ENCODE measurements at places on chromosomes 2 and 18.

GRCh38 chr2:68448671-68449653 lies 18.1 kb downstream of the FBXO48 start:
- no peak for DNase-seq

DNA sequence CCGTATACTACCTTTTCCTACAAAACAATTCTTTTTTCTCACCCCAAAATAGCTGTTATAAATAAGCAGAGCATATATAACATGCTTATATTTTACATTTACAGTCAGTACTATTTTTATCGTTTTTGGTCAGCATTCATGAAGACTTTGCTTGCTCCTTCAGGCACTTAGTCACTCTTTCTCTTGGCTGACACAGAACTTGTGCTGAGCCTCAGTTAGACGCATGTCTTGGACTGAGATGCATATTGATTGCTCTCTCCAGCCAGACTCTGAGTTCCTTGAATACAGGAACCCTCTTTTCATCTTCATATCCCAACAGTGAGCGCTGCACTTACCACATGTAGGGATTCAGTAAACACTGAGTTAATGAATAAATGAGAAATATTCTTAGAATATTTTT lies 158.3 kb downstream of the RTN4 start:
- no peak for DNase-seq

DNA sequence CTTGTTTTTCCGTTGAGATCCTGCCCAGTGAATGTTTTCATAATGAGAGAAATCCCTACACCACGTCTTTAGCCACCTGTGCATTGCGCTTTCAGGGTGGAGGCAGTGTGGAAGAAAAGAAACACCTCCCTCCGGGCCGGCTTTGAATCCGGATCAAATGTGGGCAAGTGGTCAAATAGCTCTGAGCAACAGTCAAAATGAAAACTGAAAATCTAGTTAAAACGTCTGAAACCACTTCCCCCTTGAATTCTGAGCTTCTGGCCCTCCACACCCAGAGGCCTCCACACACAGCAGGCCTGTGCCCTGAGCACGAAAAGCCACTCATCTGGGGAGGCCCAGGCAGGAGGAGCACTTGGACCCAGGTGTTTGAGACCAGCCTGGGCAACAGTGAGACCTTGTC lies 263.6 kb upstream of the SALL3 start:
- no peak for DNase-seq

DNA sequence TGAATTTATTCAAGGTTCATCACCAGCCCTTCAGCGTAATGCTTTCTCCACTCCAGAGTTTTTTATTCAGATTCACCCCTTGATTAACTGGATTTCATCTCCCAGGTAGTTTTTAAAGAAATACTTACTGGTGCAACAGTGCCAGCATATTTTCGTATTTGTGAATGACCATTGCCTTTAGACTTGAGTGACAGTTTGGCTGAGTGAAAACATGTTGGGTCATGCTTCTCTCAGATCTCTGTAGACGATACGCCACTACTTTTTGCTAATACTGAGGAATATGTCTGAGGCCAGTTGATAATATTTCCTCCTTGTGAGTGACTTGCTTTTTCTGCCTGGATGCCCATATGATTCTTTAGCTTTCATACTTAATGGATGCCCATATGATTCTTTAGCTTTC lies 51.5 kb downstream of the CYP26B1 start:
- DNase-seq, result no peak

DNA sequence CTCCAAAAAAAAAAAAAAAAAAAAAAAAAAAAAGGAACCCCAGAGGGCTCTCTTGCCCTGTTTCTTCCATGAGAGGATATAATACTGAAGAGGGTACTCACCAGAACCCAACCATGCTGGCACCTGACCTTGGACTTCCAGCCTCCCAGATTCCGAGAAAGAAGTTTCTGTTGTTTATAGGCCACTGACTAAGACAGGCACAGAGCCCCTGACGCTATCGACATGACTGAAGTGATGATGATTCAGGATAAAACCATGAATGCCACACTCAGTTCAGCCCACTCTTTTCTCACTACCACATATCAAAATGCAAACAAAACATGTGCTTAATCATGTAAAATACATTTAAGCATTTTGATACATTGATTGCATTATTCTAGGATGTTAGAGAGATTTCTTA lies 66.1 kb upstream of the CDCA7 start:
- peak; percentile 25 for DNase-seq

DNA sequence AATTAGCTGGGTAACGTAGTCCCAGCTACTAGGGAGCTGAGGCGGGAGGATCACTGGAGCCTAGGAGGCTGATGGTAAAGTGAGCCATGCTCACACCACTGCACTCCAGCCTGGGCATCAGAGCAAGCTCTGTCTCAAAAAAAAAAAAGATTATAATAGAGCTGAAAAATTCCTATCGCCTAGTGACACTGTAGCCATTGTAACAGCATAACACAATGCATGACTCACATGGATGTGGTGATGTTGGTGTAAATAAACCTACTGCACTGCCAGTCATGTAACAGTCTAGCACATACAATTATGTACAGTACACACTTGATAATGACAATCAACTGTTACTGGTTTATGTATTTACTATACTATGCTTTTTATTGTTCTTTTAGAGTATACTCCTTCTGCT lies 39.6 kb downstream of the MGAT4A start:
- no peak for DNase-seq

DNA sequence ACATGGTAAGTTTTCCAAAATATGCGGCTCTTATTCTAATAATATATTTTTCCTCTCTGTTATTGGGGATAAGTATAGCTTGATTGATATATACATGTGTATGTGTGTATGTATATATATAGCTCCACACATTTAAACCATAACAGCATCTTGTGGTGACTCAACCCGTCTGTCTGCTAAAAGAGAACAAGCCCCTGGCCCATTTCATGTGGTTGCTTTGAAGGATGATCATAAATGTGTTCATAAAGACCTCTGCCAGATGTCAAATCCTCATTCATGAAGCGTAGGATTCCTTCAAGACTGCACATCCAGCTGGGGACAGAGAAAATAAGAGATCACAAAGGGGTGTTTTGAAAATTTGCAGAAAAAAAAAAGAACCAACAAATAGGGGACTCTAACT lies 79.3 kb downstream of the RHOB start:
- no peak for DNase-seq

DNA sequence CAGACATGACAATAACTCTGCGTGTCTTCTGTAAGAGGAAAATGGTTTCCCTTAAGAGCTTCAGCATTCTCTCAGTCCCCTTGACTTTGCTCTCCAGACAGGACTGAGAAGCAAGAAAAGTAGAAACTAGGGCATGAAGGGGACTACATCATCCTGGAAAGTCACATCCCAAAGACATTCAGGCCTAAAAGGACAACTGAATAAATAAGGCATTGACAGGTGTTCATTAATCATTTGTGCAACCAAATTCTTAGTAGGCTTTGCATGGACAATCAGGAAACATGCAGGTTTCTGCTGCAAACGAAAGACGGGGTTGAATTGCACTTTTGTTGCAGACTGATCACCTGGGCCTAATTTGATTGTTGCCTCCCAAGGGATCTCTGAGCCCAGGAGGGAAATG lies 1.2 kb upstream of the SGPP2 start:
- DNase-seq, result no peak

DNA sequence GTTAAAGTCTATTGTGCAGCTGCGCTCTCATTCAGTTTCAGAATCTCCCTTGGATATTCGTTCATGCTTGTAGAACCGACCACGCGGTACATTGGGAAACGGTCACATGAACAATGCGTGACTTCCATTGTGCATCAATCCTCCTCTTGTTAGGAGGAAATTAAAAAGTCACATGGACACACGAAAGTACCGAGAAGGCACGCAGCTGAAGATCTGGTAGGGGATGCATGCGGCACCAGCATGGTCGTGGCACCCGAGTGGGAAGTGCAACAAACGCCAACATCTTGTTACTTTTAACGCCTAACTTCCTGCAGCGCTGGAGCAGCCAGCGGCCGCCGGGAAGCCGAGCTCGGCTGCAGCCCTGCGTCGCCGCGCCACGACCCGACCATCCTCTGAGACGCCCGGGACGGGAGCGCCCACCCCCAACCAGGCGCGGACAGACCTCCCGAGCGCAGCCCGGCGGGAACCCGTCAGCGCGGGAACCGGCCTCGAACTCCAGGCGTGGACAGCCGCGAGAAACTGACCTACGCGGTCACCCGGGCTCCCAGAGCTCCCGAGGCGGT lies 412 bp downstream of the OSBPL1A start:
- peak; percentile 41 for DNase-seq

- DNase-seq, result no peak
Observed at GRCh38 chr2:75516378-75517360, 44.1 kb downstream of the EVA1A start.

DNA sequence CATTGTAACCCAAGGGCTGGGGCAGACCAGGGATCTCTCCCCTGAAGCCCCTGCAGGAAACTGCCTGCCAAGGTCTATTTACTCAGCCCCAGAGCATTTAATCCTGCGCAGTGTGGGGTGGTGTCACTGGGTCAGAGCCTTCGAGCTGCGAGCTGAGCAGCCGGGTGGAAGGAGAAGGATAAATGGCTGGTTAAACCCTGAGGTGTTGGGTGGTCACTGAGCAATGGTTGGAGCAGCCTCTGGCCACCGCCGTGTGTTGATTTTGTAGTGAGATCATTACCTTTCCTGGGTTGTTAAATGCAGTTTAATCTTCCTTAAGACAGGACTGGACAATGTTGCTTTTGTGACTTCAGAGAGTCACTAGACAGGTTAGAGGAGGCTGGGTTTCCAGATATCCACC lies 98.1 kb downstream of the SETBP1 start:
- no peak for DNase-seq

- DNase-seq, result no peak
Observed at GRCh38 chr18:52409727-52410126, 69.7 kb downstream of the DCC start.

- no peak for DNase-seq
Observed at GRCh38 chr2:34045101-34045655, 446.1 kb upstream of the FAM98A start.

- no peak for DNase-seq
Observed at GRCh38 chr2:74851191-74851566, 17.3 kb downstream of the HK2 start.

DNA sequence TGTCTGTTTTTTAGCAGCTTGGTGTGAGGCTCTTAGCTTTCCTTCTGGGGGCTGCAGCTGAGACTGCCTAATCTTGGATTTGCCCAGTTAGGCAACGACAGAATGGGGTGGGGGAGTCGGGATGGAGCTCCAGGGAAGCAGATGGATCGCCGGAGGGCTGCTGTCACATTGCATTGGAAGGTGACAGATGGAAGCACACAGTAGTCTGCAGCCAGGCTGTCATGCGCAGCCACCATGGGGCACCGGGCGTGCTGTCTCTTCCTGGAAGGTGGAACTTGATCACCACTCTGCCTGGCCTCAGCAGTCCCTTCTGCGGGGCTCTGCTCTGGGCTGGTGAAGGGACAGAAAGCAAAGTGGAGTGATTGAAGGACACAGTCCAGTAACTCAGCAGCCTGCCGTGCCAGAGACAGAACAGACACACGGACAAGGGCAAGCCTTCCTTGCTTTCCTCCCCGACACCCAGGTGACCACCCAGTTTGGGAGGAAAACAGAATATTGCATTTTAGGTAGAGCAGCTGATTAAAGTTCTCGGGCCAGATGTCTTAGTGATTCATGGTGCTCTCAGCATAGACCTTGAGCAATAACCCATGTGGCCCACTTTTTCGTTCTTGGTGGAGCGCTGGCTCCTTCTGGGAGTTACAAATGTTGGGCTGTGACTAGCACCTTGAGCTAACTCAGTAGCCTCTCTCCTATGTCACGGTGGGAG lies 40.9 kb downstream of the RNF144A start:
- DNase-seq, result no peak
